Renal pelvis (tissue), 12 donors: ENCODE measurements at places on chromosomes 1 and 21.
A peak's percentile ranks its signal among the peaks of the same experiment; 100 is the strongest.

DNA sequence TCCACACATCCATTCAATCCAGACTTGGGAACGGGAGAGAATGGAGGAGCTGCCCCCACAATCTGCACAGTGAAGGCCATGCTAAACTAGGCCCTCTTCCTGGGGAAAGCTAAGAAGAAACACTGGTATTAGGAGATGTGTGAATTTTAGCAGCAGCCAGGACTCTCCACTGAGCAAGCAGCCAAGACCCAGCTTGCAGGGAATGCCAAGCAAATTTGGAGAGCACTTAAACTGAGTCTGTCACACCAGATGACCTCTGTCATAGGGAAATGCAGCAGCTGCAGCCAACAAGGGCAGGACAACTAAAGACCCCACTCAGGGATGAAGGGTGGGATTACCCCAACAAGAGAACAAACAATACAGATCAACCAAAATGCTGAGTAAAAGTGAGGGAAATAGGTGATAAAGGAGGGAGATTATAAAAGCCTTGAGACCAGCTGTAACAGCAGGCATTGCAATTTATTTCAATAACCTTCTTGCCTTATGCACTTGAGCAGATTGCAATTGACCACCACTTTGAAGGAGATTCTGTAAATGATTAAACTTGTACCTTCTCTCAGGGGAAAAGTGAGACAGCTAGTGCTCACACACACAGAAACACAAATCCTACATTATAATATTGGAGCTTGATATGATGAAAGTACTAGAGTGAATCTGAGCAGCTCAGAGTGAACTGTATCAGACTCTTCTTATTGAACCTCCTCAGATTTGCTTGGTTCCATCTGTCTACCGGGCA lies 2.5 kb upstream of the CLCA1 start:
- no peak for DNase-seq

DNA sequence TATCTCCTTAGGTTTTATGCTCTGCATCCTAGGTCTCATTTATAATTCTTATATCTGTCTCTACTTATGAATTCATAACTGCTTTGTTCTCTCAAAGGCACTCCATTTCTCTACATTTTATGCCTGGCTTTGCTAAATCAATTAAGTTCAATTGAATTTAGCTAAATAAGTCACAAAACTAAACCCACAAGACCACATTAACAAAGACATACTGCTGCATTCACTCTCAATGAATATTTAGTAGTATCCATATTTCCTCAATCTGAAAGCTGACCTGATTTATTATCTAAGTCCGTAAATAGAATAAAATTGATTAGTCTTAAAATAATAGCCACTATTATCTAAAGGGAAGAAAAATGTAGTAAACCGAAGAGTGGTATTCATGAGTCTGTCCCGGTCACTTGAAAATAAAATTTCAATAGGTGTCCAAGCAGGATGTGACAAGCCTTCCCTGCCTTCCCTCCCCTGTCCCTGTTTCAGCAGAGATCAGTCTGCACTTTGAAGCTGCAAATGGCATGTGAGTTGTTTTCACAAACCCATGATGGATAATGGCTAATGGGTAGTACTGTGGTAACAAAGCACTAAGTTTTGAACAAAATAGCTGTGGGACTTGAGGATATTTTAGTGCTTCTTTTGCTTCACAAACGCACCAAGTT lies 295.0 kb upstream of the NCAM2 start:
- DNase-seq = no peak

DNA sequence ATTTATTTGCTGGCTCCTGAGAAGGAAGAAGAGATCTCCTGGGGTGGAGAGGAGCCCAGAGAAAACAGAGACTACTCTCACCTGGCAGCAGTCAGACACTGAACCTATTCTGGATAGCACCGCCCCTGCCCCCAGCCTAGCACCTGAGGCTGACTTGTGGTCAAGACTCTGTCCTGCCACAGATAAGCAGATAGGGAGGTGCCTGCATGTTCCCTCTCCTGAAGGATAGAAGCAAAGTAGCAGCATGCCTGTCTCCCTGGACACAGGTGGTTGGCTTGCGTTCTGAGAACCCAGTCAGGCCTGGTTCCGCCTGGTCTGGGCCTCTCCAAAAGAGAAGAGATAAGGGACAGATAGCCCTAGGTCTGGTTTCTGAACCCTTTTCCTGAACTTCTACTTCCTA lies 1.3 kb upstream of the EFNA3 start:
- no peak for DNase-seq

DNA sequence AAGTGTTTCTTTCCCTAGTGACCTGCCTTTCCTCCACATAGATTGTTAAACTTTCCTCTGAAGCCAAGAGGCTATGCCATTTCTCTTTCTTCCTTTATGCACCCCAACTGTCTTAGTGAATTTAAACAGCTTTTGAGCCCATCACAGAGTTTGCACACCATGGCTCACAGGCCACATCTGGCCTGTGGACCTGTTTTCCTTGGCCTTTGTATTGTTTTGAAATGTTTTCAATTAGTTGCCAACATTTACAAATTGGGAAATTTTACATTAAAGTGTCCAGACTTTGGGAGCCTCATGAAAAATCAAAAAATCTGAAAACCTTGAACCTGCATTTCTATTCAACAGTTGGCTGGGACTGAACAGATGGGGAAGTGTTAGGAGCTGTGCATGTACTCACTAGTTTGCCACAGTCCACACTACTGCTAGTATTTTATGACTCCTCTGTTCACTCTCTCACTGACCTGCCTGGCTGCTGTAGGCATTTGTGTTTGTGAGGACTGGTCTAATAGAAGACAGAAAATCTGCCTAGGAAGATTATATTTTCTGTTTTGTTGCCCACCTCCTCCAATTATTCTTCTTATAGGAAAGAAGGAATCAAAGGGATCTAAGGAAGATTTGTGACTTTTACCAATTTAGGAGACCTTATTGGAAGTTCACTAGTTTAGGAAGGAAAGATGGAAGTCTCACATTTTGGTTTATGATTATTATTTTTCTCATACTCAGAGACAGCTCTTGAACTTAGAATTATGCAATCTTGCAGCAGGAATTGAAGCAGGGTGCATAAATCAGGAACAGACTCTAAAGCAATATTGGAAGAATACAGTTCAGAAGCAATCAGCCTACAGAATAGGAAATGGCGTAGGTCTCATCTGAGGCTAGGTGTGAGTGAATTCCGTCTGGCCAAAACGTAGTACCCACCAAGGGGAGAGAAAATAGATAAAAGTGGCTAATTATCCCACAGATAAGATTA lies 134.7 kb downstream of the HLX start:
- DNase-seq = no peak

DNA sequence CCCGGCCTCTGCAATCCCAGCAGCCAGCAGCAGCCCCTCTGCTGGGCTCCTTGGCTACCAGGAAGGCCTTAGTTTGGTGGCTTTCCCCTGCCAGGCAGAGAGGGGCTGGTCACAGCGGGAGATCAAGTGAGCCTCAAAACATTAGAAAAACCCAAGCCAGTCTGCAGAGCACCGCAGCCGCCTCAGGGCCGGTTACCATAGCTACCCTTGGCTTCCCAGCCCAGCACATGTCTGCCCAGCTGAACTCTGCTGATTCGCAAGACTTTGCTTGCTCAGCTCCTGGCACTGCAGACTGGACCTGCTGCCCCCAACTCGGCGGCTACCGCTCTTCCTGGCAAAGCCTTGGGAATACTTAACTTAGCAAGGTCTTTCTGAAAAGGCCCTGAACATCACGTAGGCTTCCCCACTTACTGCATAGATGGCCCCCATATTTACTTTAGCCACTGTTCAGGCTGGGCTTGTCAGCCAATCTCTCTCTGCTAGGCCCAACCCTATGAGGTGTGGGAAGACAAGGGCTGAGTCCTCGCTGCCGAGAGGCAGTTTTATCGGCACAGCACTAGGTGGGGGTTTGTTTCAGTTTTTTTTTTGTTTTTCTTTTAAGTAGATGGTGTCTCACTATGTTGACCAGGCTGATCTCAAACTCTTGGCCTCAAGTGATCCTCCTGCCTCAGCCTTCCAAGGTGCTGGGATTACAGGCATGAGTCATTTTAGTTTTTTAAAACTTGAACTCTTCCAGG lies 28.6 kb upstream of the PLEKHG5 start:
- peak; percentile 67 for DNase-seq

DNA sequence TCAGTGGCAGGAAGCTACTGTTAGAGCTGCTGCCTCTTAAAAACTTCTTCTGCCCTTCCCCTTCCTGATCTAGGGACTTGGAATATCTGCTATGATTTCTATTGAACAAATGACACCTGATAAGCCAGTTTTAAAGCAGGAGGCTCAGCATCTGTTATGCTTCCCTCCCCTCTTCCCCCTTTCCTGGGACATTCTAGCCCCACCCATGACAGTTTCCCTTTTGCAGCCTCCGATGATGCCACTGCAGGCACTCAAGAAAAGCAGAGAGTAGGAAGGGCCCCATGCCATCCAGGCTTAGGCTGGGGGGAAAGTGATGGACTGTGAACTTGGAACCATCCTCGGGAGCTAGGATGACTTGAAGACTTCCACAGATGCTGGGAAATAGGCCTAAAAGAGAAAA lies 15.1 kb upstream of the EPB41 start:
- DNase-seq = no peak

GRCh38 chr1:245056913-245057312 lies 97.9 kb upstream of the KIF26B start:
- DNase-seq = no peak
